ENCODE measurements at places on chromosomes 1 and 21.

DNA sequence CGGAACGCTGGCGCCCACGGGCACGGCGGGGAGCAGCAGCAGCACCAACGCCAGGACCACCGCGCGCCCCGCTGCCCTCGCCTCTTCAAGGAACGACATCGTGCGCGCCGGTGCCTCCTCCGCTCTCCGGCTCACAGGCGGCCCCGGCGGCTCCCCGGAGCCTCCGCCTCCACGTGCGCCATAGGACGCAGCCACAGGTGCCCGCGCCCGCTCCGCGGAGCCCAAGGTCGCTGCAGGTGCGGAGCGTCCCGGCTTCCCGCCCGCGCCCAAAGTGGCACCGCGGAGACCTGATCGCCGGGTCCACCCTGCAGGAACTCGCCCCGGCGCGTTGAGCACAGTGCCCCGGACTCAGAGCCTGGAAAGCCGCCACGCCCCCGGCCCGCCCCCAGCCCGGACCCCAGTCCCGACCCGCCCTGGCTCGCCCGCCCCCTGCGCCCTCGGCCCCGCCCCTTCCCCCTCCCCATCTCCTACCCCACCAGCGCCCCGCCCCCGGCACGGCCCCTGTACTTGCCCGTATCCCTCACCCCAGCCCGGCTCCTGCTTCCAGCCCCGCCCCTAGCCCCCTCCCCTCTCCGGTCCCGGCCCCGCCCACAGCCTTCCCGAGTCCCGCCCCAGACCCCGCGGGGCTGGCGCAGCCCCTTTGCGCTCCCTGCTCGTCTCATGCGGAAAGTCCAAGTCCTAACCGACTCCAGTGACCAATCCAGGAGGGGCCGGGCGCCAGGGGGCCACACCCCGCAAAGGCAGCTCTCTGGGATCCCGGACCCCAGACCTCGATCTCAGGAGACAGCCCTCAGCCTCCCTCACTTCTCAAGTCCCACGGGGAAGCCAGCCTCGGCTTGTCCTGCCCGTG is at the start of gene MEGF6:
Gene MEGF6, minus strand, starts transcription at position 339 of the 850 bp plus-strand sequence. Its CDS starts 240 bp downstream, at position 99.
- DNase-seq = no peak

GRCh38 chr21:42580076-42580792 is 66.6 kb downstream of the SLC37A1 start:
- DNase-seq = no peak

GRCh38 chr1:221805121-221805520 is 63.2 kb upstream of the DUSP10 start:
- DNase-seq = no peak

DNA sequence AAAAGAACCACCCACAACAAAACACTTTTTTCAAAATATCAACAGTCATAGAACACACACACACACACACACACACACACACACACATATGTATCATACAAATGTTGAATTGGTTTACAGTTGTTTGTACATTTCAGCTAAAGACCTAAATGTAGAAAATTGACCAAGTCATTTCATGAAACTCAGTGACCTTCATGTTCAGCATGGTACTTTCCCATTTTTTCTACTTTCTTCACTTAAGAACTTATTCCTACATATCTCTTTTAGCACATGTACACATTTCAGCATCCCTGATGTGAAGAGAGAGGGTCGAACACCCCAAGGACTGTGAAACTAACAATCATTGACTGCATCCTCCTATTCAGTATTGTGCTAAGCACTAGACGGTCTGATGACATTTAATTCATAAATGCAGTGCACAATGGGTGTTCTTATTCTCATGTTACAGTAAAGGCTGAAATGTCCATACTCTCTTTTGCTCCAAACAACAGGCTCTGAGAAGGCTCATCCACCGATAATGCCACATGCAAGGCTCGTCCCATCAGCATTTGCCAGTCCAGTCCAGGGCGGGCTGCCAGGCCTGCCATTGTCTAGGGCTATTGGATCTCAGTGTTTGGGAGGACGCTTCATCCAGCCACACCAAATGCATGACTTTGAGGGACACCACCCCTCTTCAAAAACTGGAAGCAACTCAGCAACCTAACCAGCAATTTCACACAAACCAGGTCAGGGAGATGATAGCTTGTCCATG is 150.1 kb upstream of the RUNX1 start:
- no peak for DNase-seq

- no peak for DNase-seq
Measured at GRCh38 chr1:187566354-187566753, 737.6 kb downstream of the PLA2G4A start.

GRCh38 chr1:230823426-230823825 is 44.9 kb downstream of the C1orf198 start:
- DNase-seq = no peak

GRCh38 chr1:39969531-39970270 is 14.8 kb downstream of the MFSD2A start:
- no peak for DNase-seq

DNA sequence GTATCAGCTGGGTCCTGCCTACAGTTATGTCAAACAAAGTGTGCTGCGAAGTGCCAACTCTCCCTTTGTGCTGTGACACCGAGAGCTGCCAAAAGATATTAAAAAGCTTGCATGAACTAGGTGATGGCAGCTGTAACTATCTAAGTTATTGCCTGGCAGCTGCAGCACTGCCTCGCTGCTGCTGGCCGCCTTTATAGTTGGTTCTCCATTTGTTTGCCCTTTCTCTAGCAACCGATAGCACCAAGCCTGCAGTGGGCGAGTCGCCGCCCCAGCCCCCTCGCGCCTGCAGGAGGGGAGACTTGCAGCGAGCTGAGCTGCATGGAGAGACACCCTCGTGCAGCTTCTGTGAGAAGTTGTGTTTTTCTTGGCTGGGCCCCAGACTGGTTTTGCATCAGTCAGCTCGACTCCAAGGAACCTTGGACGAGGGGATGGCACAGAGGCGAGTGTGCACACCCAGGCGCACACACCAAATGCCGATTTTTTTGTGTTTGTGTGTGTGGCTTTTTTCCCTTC is 330.6 kb downstream of the RPS6KC1 start:
- DNase-seq = no peak

DNA sequence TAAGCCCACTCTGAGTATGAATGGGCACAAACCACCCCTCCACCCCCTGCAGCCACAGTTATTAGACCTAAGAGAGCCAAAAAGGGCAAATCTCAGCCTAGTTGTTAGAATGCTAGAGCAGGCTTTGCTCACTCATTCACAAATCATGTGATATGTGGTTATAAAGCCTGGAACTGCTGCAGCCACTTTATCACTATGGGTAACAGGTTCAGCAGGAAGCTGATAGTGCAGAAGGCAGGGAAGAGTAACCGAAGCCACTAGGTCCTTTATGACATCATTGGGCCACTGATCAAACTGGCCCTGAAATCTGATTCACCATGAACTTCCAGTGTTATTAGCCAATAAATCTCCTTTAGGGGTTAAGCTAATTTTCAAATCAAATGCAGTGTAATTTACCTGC is 134.7 kb downstream of the GRIK1 start:
- no peak for DNase-seq

- no peak for DNase-seq
Measured at GRCh38 chr1:202681736-202682420, 28.4 kb downstream of the SYT2 start.

DNA sequence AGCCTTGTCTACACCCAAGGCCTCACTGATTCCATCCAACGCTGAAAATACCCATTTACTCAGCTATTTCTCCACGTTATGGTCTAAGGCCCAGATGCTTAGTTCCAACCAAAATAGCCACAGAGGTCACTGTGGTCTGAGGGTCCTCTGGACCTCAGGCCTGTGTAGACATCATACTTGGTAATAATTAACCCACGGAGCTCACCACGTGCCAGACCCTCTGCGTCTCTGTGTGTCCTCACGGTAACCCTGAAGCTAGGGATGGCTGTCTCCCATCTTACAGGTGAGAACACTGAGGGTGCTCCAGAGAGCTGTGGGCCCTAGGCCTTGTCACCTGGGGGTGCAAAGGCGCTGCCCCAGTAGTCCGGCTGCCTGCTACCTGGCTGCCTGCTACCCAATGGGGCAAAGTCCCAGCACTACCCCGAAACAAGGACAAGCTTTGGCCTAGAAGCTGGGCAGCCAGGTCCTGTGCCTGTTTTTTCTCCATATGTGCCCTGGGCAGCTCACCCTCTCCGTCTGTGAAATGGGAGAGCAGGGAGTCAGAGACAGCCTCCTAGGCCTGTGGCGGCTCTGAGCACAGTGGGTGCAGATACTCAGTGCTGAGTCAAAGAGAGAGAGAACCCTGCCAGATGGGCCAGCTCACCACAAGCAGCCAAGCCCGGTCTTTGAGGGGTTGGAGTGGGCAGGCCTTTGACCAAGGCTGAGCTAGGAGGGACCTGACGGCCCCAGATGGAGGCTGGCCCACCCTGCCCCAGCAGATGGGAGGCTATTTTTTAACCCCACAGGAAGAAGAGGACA is 17.0 kb upstream of the RUNX3 start:
- no peak for DNase-seq

DNA sequence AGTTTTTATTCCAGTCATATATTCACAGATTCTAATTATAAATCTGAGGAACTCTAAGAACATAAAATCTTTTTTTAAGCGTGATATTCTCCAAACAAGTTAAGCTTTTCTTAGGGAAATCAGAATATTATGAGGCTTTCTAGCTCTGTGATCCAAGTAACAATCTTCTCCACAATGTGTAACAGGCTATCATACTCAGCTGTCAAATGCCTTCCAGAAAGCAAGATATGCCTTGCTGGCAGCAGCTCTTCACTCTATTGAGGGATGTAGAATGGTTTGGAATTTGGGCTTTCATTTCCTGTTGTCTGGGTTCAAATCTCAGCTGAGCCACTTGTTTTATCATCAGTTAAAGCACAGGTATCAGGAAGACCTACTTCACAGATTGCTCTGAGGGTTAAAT is 446.5 kb downstream of the PTBP2 start:
- DNase-seq = no peak

- DNase-seq = no peak
Measured at GRCh38 chr1:70714149-70714548, 303.1 kb downstream of the CTH start.

GRCh38 chr1:186730951-186731729 is 50.9 kb upstream of the PTGS2 start:
- DNase-seq = no peak

- DNase-seq = no peak
Measured at GRCh38 chr21:36934864-36935420, 31.5 kb downstream of the HLCS start.

DNA sequence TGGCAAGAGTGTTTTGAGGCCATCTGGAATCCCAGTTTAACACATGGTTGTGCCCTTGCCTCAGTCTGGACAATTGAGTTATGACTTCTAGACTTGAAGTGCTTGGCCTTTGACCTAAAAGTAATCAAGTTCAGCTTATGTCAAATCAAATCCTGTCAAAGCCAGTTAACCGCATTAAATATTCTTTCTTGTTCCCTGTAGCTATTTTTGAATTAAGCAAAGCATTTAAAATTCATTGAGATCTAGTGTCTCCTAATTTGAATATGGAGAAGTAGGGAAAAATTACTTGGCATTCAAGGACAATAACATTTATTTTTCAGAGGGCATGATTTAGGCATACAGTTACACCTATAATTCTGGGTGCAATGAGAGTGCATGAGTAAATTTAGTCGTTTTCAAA is 32.1 kb downstream of the MDM4 start:
- no peak for DNase-seq

Data from urothelium cell line (cell line).